ENCODE measurements at places on chromosomes 12 and 14. TPM values are rescaled to one million over a fixed set of nuclear protein-coding genes. Genes with fewer than 3 reads are reported as not detected.

- DNase-seq, result no peak
Measured at GRCh38 chr14:59148334-59148900, 40.0 kb upstream of the DAAM1 start.

DNA sequence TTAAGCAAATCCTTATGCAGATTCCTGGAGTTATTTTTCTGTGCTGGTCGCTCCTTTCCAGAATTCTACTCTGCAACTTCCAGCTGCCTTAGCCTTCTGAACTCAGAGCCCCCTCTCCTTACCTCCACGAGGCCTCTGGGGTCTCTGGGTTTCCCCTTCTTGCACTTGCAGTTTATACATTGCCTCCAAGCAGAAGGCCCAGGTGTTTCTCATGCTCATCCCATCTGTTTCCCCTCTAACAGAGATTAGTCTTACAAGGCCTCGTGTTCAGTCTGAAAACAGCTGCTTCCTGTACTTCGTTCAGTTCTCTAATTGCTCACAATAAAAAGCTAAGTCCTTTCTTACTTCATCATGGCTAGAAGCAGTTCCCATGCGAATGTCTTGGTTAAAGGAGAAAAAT, 134.4 kb upstream of the FGD4 start:
- no peak for DNase-seq

GRCh38 chr14:22890416-22890815, 7.4 kb downstream of the REM2 start:
- no peak for DNase-seq

- no peak for DNase-seq
Measured at GRCh38 chr12:113096675-113097461, 38.7 kb downstream of the RASAL1 start.

PROX2 gene
- 0.33 TPM for total RNA-seq

- no peak for DNase-seq
Measured at GRCh38 chr12:47938093-47938492, 25.3 kb upstream of the TMEM106C start.

DNA sequence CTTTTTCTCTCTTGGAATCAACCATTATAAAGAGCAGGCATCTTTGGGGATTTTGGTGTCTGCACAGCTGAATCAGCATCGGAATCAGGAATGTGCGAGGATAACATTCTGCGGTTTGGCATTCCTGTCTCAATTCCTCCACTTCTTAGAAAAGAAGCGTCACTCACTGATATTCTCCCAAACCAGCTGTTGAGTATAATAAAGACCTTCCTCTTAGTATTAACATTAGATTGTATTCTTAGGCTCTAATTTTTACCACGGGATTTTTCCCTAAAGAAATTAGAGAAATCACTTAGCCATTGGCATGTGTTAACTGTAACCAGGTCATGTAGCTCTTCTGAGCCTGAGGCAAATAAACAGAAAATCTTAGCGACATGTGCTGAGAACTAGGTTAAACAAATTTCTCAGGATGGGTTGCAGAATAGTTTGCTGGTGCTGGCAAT, 128.7 kb downstream of the TMX1 start:
- no peak for DNase-seq

GRCh38 chr12:20368651-20369304, 441 bp downstream of the PDE3A start:
- DNase-seq, result no peak

DNA sequence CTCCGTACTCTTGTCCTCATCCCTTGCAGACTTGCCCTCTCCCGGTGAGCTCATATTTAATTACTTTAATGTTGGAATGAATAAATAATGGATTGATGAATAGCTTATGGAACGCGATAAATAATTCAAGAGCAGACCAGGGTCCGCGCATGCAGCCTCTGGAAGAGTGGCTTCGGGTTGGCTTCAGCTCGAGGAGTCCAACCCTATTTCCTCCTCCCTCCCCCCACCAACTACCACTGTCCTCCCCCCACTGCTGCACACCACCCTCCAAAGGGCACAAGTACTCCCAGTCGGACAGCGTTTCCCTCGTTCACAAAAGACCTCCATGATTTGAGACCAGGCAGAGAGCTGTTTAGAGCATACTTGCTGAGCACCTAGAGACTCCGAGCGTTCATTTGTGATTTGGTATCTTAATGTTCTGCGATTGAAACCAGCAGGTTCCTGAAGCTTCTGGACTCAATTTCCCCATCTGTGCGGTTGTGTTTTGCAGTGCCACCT, 647 bp upstream of the SIX1 start:
- no peak for DNase-seq

- no peak for DNase-seq
Measured at GRCh38 chr12:9345171-9345570, 137.0 kb upstream of the PZP start.

- DNase-seq, result no peak
Measured at GRCh38 chr14:102853648-102854047, 68.8 kb upstream of the AMN start.

- peak; percentile 47 for DNase-seq
Measured at GRCh38 chr12:10235761-10236631, 23.3 kb downstream of the GABARAPL1 start.

DNA sequence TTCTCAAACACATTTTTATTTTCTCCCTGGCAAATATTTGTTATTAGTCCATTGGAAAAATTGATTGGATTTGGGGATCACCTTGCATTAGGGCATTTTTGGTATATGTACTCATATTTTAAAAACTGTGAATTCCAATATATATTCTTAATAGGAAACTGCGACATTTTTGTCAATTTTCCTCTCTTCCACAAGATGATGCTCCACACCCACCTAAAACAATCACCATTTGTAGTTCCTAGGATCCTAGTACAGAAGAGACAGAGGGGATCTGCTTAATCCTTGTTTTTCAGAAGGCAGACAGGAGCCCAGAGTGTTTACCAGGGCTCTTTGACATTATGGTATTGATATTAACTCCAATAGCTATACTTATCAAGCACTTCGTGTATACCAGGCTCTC, 22.8 kb upstream of the OASL start:
- DNase-seq, result no peak

- no peak for DNase-seq
Measured at GRCh38 chr14:95360828-95361227, 41.1 kb upstream of the CLMN start.

HOXC9 gene
- total RNA-seq, result not detected

PSMA3 gene
- total RNA-seq, result 355 TPM

ERGIC2 gene
- total RNA-seq, result 120 TPM

GRCh38 chr12:67141296-67142018, 127.7 kb upstream of the CAND1 start:
- peak; percentile 43 for DNase-seq

- DNase-seq, result no peak
Measured at GRCh38 chr12:124752437-124753227, 111.0 kb downstream of the SCARB1 start.

C14orf39 gene
- not detected for total RNA-seq

C1QL4 gene
- not detected for total RNA-seq
